H54 (cell line): ENCODE measurements at places on chromosomes 6 and 20.
A peak's percentile ranks its signal among the peaks of the same experiment; 100 is the strongest.

GRCh38 chr20:40390654-40391053, 298.4 kb downstream of the MAFB start:
- DNase-seq = peak; percentile 2

DNA sequence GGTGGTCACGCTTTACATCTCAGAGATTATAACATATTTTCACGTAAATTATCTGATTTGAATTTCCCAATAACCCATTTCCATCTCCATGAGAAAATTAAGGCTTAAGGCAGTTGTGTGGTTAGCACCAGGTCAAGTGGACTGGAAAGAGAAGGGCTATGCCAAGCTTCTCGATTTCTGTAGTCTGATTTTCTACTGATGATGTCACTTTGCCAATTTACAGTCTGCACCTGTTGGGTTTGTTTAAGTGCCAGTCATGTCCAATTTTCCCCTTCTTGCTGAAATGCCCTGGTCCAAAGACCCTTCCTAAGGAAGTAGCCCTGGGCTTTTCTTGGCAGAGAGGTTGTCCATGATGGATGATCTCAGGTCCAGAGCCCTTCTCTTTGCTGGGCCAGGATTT, 562.3 kb upstream of the BTBD3 start:
- DNase-seq = no peak

DNA sequence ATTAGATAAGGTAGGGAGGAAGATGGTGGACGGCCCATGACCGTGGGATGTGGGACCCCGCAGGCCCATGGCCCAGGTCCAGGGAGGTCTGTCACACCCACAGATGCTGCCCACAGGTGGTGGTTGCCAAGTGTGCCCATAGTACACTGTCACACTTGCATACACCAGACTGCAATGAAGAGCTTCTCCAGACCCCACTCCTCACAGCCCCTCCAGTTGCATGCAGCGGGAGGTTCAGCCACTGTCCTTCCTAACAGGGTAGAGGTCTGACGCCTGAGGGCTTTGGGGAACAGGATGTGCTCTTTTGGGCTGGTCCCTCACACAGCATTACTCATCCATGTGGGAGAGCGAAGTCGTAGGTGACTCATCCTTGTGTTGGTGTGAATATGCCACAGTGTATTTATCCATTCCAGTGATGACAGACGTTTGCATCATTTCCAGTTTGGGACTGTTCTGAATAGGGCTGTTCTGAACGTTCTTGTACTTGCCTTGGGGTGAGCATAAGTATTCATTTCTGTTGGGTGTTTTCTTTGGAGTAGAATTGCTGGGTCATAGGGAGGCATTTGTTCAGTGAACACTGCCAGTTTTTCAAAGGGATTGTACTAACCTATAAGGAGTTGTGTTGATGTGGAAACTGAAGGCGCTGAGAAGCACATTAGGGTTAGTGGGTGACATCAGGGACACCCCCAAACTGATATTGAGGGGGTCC, 10.1 kb upstream of the PYGB start:
- DNase-seq = peak; percentile 92

DNA sequence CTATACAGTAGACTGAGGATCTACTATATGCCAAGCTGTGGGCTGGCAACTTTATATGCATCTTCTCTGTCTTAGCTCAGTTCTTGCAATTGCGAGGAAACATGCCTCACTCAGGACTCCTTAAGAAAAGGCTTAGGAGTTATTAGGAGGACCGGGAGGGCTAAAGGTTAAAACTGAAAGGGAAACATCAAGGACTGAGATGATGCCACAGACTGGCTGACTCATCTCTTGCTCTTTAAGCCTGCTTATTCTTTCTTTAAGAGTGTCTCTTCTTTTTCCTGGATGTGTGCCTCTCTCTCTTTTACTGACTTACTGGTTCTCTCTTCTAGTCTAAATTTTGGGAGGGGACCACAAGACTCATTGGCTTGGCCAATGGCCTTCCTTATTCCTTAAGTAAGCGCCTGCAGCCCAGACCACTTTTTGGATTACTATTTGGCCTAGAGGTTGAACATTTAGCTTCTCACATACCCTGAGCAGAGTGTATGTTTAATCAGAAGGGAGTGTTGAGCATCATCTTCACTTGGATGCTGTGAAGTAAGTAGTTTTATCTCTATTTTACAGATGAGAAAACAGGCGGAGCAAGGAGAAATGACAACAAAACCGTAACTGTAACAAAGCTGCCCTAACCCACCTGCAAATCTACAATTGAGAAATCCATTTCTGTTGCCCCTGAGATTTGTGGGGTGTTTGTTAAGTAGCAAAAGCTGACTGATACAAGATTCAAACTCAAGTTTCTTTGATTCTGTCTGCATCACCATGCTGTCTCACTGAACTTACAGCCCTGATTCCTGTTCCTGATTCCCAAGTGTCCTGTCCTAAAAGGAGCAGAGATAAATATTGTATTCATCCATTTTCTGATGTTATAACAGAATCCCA, 7.2 kb upstream of the SDC4 start:
- DNase-seq = peak; percentile 59

- no peak for DNase-seq
Observed at GRCh38 chr20:61157301-61157700, 94.8 kb upstream of the CDH4 start.

- DNase-seq = no peak
Observed at GRCh38 chr6:169783401-169783800, 32.0 kb downstream of the ERMARD start.

- DNase-seq = no peak
Observed at GRCh38 chr20:59170406-59171349, 7.1 kb downstream of the ZNF831 start.

- no peak for DNase-seq
Observed at GRCh38 chr20:33408313-33408712, 7.0 kb upstream of the CDK5RAP1 start.

GRCh38 chr6:14165091-14165490, 47.5 kb downstream of the CD83 start:
- peak; percentile 66 for DNase-seq

GRCh38 chr6:134903448-134903847, 46.5 kb downstream of the ALDH8A1 start:
- DNase-seq = no peak
